H9 (cell line): ENCODE measurements at places on chromosomes 12 and 14. TPM values are rescaled to one million over a fixed set of nuclear protein-coding genes. Genes with fewer than 3 reads are reported as not detected.
A peak's percentile ranks its signal among the peaks of the same experiment; 100 is the strongest.

The PPM1H gene
- total RNA-seq, result 21.1 and 22.1 TPM in 2 replicates

The ITGB7 gene
- total RNA-seq, result 0.26 and 0.39 TPM in 2 replicates

The GYS2 gene
- not detected in 2 replicates for total RNA-seq

The RNU4-1 gene
- 3,262 and 3,277 TPM in 2 replicates for total RNA-seq

DNA sequence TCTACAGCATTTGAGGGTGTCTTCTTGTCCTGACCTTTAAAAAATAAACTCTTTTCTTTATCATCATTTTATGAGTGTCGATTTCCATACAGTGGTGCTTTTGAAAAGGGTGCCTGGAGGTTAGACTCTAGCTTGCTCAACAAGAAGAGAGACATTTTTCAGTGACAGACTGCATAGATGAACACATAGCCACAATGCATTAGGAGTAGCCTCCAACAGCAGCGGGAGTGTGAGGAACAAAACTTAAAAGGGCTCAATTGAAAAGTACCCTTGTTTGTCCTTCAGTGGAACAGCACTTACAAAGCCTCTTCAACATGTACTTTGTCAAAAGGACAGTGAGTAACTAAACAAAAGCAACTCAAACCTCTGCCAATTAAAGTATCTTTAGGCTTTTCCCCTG lies 119.3 kb downstream of the SOX5 start:
- no peak for DNase-seq
- peaks cover 3% of the 10 kb centered on the region; the same call in 1 of the 2 replicates for H3K4me1 ChIP-seq
- H3K4me3 ChIP-seq, result no peak overlapping the region

- H3K4me1 ChIP-seq, result no peaks in the 10 kb centered on the region; the same call in 1 of the 2 replicates
- H3K4me3 ChIP-seq, result no peak overlapping the region
- H3K27ac ChIP-seq, result no peak overlapping the region
- no peak for DNase-seq
These were observed 496.4 kb downstream of the PCNX1 start for GRCh38 chr14:71403656-71404055.

DNA sequence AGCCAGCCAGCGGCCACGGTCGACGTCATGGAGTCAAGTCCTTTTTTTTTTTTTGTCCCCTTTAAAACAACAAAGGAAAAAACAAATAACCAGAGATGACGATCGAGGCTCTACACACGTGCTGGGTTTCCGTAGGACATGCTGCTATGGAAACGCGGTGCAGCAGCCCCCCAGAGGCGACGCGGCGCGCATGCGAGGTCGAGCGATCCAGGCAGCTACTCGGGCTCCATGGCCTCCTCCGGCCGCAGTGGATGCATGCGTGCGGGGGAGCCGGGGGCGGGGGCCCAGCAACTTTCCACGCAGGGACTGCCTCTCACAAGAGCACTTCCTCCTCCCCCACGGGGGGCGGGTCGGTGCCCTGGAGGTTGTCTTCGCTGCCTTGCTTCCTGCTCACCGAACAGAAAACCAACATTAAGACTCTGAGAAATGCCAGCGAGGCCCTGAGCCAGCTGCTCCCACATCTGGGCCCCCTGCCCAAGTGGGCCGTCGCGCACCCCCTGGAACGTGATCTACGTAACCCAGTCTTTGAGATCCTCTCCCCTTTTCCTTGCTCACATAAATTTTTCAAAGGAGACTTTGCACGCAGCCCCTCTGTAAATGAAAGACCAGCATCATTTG lies 30.7 kb downstream of the P2RX4 start:
- peak; percentile 69 for DNase-seq
- peaks cover 3% of the 10 kb centered on the region; the same call in 1 of the 2 replicates for H3K4me1 ChIP-seq

DNA sequence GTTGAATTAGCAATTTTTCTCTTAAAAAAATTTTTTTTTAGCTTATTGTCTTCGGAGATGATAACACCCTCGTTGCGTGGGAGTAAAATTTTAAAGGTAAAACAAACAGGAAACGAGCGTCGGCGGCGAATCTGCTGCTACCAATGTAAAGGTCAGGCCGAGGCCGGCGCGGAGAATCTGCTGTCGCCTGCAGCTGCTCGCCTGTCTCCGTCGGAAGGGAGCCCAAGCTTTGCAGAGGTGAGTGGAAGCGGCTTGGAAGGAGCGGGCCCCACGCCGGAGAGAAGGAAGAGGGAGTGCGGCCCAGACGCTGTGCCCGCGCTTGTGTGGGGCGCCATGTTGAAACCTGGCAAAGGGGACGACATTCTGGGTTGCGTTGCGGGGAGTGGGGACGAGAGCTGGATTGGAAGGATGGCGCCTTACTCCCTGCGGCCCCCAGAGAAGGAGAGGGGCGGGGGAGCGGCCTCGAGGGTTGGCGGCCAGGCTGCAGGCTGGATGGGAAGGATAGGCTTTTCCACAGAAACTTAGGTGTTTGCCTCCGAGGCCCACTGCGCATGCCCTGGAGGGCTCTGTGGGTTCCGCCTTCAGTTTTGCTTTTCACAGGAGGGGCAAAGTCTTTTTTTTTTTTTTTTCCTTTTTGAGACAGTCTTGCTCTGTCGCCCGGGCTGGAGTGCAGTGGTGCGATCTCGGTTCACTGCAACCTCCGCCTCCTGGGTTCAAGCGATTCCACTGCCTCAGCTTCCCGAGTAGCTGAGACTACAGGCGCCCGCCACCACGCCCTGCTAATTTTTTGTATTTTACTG lies at the start of gene SNRNP35:
TSS of gene SNRNP35 (plus strand) at position 160 of the 800 bp plus-strand sequence. CDS start 7,402 bp downstream, outside the sequence.
- H3K4me1 ChIP-seq, result no peaks in the 10 kb centered on the region
- H3K4me3 ChIP-seq, result peak within 1 kb of the TSS; percentile 97
- no peaks in the 10 kb centered on the region for H3K36me3 ChIP-seq
- DNase-seq, result peak; percentile 86
- H3K27me3 ChIP-seq, result no peaks in the 10 kb centered on the region

DNA sequence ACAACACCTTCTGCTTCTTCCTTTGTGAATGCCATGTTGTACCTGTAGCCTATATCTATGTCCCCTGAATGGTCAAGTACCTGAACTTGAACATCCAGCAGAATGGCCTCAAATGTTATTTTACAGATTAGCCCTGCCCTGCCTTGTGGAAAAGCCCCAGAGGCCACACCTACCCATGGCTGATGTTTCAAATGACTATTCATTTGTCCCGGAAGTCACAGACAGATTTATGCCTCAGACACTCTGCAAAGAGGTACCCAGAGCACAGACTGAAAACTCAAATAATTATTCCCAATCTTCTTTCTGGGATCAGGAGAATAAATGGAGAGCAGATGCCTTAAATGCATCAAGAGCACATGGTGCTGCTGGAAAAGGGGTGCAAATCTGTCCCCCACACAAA lies 13.0 kb upstream of the DPF3 start:
- no peaks in the 10 kb centered on the region for H3K4me1 ChIP-seq
- H3K27ac ChIP-seq, result no peak overlapping the region
- no peaks in the 10 kb centered on the region for H3K27me3 ChIP-seq
- DNase-seq, result no peak

- DNase-seq, result no peak
- no peaks in the 10 kb centered on the region for H3K27me3 ChIP-seq
- no peak overlapping the region for H3K27ac ChIP-seq
- H3K4me3 ChIP-seq, result no peak overlapping the region
- H3K4me1 ChIP-seq, result peaks cover 12% of the 10 kb centered on the region; the same call in 1 of the 2 replicates
These were observed 277.1 kb downstream of the DPF3 start for GRCh38 chr14:72616811-72617210.

- H3K27me3 ChIP-seq, result peaks cover 9% of the 10 kb centered on the region; the same call in 1 of the 2 replicates
- H3K36me3 ChIP-seq, result peaks cover 7% of the 10 kb centered on the region
- no peak overlapping the region for H3K4me3 ChIP-seq
These were observed 13.3 kb downstream of the REM2 start for GRCh38 chr14:22896356-22896755.

- no peak overlapping the region for H3K4me3 ChIP-seq
- H3K36me3 ChIP-seq, result no peaks in the 10 kb centered on the region
- no peak overlapping the region for H3K27ac ChIP-seq
- no peak for DNase-seq
- H3K4me1 ChIP-seq, result no peaks in the 10 kb centered on the region
These were observed 88.1 kb upstream of the CCDC175 start for GRCh38 chr14:59664741-59665140.

DNA sequence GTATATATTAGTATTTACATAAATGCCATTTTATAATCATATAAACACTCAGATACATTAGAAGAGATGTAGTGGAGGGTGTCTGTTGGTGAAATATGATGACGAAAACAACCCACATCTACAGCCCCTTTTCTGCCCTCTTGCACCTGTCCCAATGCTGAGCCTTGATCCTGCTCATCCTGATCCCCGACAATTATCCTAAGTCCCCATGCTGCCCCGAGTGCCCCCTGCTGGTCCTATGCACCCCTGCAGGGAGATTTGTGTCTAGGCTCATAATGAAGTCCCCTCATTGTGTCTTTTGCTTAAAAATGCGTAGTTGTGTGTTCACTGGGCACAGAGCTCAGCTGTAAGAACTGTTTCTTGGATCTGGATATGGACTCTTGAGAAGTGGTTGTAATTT lies 554.5 kb downstream of the TMEM121 start:
- peaks cover 3% of the 10 kb centered on the region; the same call in 1 of the 2 replicates for H3K36me3 ChIP-seq
- no peak overlapping the region for H3K4me3 ChIP-seq
- no peak overlapping the region for H3K27ac ChIP-seq
- H3K27me3 ChIP-seq, result no peaks in the 10 kb centered on the region
